Left kidney (tissue), 8 donors: ENCODE measurements at places on chromosomes 1 and 21. TPM values are rescaled to one million over a fixed set of nuclear protein-coding genes. Genes with fewer than 3 reads are reported as not detected.

Gene DIO1
- 7.6 TPM for polyA plus RNA-seq

Gene TFAP2E
- polyA plus RNA-seq = 0.98 TPM

GRCh38 chr1:7810395-7810794, 26.3 kb downstream of the PER3 start:
- no peak for DNase-seq

Gene OPRD1
- polyA plus RNA-seq = 0.52 TPM
